ENCODE measurements at places on chromosomes 1 and 21.

GRCh38 chr1:206557636-206558473 is 50.5 kb downstream of the RASSF5 start:
- DNase-seq = no peak

GRCh38 chr1:245687152-245687635 is 532.4 kb downstream of the KIF26B start:
- no peak for DNase-seq

DNA sequence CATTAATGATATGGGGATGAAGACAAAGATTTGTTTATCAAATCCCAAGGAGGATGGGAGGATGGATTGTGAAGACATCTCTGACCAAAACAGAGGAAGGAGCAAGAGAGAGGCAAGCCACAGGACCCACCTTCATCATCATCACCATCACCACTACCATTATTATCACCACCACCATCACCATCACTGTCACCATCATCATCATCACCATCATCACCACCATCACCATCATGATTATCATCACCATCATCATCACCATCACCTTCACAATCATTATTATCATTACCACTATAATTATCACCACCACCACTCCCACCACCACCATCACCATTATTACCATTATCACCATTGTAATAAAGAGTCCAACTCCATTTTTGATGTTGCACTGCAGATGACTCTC is 482.5 kb downstream of the PTPRU start:
- no peak for DNase-seq

DNA sequence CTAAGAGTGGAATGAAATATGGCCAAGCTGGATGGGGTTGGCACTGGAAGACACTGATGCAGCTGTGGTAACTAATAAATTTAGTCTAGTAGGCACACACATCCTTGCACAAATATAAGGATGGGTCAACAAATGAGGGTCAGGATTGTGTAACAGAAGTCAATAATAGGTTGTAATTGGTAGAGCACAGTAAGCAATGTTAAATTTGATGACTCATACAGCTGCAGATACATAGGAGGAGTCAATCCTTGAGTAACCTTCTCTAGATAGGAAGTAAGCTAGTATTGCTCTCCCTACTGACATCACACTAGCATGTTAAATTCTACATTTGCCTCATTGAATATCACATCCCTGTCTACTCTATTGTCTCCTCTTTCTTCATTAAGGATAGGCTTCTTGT is 332.1 kb downstream of the PTPRC start:
- DNase-seq = no peak

DNA sequence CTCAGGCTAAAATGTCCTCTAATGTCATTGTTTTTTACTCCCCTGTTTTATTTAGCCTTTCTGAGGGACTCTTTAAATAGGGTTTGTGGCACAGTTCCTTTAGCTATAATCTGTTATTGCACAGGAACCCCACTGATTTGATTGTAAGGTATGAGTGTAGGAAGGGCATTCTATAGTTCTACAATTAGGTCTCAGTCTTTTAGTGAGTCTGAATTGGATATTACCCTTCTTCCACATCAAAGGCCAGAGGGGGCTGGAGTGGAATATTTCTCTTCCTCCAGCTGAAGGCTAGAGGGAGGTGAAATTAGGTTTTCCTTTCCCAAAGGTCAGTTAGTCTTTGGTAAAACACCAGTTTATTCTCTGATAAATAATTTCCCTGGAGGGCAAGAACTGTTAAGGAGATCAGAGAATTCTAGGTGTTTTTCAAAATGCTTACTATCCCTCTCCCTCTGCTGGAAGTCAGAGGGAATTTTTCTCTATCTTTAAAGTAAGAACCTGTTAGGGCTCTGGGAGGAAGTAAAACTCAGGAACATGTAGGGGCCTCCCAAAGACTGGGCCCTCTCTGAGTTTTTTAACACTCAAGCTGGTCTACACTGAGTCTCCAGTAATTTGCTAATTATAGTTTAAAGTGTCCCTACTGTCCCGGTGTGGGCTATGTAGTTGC is 176.3 kb upstream of the ZNHIT6 start:
- no peak for DNase-seq

- DNase-seq = no peak
Measured at GRCh38 chr1:1833456-1833855, 55.2 kb upstream of the NADK start.

DNA sequence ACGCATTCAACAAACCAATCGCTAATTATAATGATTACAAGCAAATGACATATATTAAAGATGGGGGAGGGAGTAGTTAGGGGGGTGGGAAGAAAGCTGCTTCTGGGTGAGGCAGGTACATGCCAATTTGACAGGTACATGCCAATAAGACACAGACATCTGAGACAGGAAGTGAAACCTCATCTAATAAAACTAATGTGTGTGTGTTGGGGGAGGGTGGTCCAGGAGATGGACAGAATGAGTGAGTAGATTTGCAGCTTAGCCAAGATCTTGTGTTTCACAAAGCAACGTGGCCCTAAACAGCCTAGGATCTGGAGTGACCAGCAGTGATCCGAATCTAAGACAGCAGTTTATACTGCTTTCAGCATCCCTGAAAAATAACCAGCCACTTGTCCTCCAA is 10.8 kb downstream of the CFAP45 start:
- DNase-seq = no peak

GRCh38 chr1:38558500-38559445 is 300.8 kb downstream of the RRAGC start:
- no peak for DNase-seq

DNA sequence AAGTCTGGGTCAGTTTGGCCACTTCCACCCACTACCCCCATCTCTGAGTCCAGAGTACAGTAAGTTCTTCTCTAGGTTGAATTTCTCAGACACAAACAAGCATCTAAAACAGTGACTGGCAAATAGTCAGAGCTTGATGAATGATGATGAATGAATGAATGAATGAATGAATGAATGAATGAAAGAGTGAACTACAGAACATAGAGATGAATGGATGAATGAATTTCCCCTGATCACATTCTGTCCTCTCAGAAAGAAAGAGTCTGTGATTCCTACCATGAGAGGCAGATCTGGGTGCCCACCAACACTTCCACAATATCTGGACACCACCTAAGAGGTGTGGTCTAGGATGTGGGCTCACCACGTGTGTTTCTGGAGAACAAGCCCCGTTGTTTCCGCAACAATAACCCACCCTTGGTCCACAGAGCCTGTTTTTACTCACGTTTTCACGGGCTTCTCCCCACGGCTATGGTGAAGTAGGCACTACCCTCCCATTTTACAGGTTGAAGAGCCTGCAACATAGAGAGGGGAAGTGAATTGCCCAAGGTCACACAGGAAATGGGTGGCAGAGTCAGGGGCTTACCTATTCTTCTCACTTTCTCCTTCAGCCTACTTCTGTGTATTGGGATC is 40.2 kb upstream of the IFFO2 start:
- DNase-seq = peak; percentile 44

- no peak for DNase-seq
Measured at GRCh38 chr1:90671741-90672140, 45.4 kb downstream of the BARHL2 start.

DNA sequence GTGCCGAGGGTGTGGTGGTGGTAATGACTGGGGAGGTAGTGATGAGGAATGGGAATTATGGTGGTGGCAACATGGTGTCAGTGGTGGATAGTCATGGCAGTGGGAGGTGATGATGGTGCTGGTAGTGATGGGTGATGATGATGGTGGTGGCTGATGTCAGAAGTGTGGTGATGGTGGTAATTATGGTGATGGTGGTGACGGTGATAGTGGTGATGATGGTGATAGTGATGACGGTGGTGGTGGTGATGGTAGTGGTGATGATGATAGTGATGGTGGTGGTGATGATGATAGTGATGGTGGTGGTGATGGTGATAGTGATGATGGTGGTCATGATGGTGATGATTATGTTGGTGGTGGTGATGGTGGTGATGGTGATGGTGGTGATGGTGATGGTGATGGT is 162.8 kb downstream of the NPHP4 start:
- no peak for DNase-seq

GRCh38 chr1:12448746-12449177 is 169.2 kb downstream of the DHRS3 start:
- no peak for DNase-seq

- DNase-seq = no peak
Measured at GRCh38 chr1:17676387-17677060, 78.6 kb upstream of the ACTL8 start.

DNA sequence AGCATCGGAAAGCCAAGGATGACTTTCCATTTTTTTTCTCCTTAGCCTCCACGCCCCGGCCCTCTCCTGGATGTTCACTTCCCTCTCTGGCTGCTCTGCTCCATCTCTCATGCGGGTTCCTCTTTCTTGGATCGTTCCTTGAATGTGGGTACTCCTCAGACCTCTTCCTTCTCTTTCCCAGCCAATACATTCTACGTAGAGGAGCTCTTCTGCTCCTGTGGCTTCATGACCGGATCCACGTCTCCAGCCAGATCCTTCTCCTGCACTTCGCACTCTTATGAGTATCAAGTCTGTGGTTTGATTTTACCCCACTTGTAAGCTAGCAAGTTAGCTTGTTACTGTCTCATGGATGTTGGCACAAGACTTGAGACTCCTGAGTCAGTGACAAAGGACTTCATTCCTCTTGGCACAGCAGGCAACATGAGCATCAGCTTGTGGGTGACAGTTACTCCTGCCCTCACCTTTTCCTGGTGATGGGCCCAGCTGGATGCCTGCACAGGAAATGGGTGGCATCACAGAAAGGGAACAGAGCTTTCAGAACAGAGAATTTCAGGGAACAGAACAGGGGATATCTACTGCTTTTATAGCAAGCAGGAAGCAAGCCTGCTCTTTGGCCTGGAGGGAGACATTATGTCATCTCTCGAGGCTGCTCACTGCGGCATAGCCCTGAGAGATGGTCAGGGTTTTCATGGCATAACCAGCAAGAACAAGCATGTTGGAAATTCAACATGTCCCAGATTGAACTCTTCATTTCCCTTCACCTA is 100.1 kb upstream of the KIF26B start:
- no peak for DNase-seq

DNA sequence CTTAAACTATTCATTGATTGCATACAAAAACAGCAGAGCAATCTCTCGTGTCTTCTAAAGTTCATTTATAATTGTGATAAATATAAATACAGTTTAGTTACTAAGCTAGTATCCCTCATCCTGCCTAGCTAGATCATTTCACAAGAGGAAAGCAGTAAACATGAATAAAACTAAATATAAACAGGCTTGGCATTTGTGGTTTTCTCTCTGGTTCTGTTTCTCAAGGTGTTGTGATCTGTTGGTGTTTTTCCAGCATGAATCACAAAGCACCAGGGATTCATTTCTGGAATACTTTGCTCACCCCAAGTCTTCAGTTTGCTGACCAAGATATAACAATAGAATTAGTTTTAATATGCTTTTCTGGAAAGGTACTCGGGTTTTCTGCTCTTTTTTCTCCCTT is 32.7 kb upstream of the GLIS1 start:
- DNase-seq = no peak

- no peak for DNase-seq
Measured at GRCh38 chr1:225684741-225685140, 31.8 kb upstream of the ENAH start.

GRCh38 chr1:235513495-235514366 is 9.5 kb upstream of the B3GALNT2 start:
- DNase-seq = no peak
